ENCODE measurements at places on chromosomes 7 and 10. TPM values are rescaled to one million over a fixed set of nuclear protein-coding genes. Genes with fewer than 3 reads are reported as not detected.

DNA sequence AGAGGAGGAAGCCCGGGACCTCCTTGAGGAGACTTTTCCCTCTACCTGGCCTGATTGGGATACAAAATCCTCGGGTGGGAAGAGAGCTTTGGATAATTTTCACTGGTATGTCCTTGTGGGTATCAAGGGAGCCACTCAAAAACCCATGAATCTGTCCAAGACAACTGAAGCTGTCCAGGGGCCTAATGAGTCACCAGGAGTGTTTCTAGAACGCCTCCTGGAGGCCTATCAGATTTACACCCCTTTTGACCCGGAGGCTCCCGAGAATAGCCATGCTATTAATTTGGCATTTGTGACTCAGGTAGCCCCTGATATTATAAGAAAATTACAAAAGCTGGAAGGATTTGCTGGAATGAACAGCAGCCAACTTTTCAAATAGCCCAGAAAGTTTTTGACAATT, 38.6 kb downstream of the ZNF25 start:
- no peak for DNase-seq

DNA sequence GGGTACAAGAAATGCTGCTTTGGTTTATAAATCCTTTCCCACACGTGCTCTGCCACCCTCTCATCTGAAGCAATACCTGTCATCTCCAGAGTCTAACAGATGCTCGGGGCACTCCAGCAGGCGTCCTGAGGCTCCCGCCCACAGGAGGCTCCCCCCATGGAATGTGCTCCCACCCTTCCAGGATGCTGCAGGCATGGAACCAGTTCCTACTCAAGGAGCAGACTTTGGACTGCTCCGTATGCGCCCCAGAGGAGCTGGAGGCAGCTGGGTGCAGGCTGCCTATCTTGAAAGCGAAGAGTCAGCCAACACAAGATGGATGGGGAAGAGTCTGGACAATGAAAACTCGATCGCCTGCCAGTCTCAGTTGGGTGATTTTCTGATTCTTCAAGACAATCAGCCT, 75.4 kb downstream of the VOPP1 start:
- DNase-seq, result no peak

GRCh38 chr10:78766603-78767002, 302.2 kb upstream of the ZMIZ1 start:
- no peak for DNase-seq

DNA sequence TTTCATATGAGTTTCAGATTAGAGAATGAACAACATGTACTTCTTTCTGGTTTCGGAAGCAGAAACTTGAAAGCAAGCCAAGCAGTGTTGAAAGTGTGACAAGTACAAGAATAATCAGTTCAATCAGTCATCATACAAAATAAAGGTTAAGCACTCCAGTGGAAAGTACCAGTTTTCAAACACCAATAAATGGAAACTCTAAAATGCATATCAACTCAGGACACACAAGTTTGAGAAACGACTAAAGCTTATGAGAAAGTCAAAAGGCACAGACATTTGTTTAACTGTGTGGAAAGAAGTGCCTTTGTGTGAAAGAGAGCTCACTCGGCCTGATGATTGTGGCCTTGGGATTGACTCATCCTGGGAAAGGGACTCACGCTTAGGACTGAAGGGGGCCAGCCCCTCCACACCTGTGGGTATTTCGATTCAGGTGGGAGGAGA, 60.6 kb upstream of the AKR1C1 start:
- DNase-seq, result peak; percentile 71

- DNase-seq, result no peak
Observed at GRCh38 chr7:135692055-135692454, 29.7 kb downstream of the STMP1 start.

The MYH16 gene
- 3.7 TPM for polyA plus RNA-seq

GRCh38 chr10:35172574-35172973, 45.9 kb downstream of the CREM start:
- DNase-seq, result no peak

GRCh38 chr10:70992436-70992835, 104.1 kb upstream of the PCBD1 start:
- no peak for DNase-seq

DNA sequence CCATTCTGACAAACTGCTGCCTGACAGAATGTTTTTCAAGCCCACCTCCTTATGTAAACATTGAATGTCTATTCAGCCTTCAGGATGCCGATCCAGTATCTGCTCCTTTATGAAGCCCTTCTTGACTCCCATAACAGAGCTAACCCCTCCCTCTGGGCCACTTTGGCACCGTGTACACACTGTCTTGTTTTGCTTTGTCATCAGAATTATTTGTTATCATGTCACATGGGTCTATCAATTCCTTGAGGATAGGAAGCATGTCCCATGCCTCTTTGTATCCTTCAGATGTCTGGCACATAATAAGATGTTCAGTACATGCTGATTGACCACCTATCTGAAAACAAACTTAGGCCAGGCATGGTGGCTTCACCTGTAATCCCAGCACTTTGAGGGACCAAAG, 92.3 kb downstream of the PRLHR start:
- no peak for DNase-seq

DNA sequence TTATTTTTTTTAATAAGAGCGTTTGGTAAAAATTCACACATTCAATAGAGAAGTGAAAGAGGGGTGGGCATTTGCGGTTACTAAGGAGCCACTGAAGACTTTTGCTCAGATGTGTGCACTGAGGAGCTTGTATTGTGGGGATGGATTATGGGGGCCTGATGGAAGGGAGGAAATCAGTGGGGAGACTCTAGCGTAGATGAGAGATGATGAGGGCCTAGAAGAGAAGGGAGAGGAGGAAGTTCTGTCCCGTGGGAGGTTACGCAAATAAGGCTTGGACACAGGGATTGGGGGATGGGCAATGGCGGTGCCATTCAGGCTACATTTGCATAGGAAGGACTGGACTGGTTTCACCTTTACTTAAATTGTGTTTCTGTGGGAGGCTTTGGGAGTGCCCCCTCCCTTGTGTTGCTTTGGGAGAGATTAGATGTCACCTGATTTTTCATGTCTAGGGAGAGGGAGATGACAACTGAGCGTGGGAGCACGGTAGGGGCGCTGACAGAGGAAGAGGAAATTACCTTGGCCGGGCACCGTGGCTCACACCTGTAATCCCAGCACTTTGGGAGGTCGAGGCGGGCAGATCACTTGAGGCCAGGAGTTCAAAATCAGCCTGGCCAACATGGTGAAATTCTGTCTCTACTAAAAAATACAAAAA, 2.2 kb upstream of the HIP1 start:
- DNase-seq, result no peak

The IDE gene
- 13.1 TPM for polyA plus RNA-seq

DNA sequence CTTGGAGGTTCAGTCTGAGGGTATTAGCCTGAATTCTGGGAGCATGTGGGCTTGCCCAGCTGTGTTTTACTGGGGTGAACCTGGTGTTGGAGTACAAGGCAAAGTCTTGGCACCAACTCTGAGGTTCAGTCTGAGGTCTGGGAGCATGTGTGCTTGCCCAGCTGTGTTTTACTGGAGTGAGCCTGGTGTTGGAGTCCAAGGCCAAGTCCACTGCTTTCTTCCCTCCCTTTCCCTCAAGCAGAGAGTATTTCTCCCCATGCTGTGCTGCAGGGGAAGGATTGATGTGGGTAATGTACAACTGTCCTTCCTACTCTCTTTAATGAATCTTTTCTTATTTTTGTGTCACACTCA, 236.1 kb downstream of the NXPH1 start:
- DNase-seq, result no peak

The ABHD11 gene
- 30.4 TPM for polyA plus RNA-seq

- no peak for DNase-seq
Observed at GRCh38 chr10:80579849-80580637, 42.3 kb downstream of the SH2D4B start.

The KLLN gene
- 0.50 TPM for polyA plus RNA-seq

The RASA4B gene
- 0.51 TPM for polyA plus RNA-seq

- no peak for DNase-seq
Observed at GRCh38 chr10:132117636-132118190, 52.0 kb downstream of the JAKMIP3 start.

The MOGAT3 gene
- polyA plus RNA-seq, result not detected

- no peak for DNase-seq
Observed at GRCh38 chr7:127900732-127901685, 130.2 kb downstream of the LRRC4 start.

DNA sequence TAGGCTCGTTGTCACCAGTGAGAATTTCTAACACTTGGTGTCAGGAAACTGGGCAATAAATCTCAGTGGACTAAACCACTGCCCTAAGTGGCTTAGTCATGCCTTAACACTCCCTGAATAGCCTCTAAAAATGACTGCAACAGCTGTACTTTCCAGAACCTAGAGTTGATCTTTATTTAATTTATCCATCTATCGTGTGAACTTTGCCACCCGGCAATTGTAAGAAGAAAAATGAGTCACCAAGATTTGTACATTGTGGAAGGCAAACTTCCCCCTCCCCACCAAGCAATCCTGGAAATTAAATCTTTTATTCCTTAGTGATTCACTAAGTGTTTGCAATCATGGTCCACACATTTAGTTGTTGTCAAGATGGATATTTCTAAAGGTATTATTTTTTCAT, 47.1 kb downstream of the NXPH1 start:
- DNase-seq, result no peak

The PALD1 gene
- 0.01 TPM for polyA plus RNA-seq

The MYL10 gene
- polyA plus RNA-seq, result not detected

The COL1A2 gene
- polyA plus RNA-seq, result 0.60 TPM

DNA sequence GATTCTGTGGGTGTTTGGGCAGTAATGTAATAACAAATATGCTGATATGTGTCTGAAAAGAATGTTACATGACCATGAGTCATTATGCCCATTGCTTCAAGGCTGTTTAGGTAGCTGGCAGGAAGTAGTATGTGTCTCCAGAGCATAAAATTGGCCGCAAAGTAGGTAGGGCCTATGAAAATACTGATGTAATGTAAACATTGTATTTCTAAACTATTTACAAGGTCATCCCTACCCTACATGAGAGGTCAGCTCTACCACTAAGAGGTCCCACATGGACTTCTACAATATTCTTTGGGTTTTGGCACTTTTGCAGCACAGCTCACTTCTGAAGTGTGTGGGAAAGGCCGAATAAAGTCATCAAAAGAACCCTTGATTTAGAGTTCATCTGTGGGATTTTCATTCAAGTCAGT, 301.9 kb downstream of the AHR start:
- peak; percentile 93 for DNase-seq

The MKI67 gene
- polyA plus RNA-seq, result 20.8 TPM

The ACTL6B gene
- not detected for polyA plus RNA-seq

DNA sequence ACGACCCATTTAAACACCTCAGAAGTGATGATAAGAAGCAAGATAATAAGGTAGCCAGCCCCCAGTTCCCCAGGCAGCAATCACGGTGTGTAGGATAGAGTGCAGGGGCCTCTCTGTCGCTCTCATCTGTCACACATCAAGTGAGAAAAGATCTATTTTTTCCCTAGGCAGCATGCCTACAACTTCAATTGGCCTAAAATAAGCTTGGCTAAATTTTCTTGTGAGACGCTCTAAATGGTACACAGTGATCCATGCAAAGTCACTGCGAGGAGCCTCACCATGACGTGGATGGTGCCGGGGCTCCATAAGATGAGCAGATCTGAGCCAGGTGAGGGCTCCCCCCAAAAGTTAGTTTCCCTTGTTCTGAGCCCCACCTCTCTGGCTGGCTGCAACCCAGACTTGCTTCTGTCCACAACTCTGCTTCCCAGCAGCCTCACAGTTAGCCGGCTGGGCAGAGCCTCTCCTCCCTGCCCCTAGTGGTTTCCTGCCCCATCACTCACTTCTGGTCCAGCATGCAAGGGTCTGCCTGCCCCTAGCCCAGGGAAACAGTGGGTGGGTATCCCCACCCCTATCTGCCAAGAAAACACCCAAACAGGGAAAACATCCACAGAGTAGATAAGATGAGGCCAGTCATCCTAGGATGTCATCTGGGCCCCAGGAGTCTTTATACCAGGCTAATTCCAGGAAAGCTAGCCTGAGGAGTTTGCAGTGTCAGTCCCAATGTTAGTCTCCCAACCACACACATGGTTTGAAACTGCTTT, 342.1 kb downstream of the GRID1 start:
- DNase-seq, result no peak

The LAMB1 gene
- polyA plus RNA-seq, result 76.2 TPM

DNA sequence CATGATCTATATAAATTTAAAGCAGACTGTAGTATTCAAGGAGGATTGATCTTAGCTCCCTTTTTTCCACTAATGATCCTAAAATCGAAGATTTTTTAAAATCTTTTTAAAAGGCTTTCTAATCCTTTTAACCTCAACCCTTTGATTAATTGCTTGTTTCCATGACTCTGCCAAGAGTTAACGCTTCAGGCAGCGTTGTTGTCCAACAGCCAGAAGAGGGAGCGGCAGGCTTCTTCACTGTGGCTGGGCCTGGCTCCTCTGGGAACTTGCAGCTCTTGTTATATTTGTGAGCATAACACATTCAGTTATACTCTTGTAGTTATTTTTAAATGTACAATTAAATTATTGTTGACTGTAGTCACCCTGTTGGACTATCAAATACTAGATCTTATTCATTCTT, 26.3 kb downstream of the CRCP start:
- DNase-seq, result peak; percentile 56

DNA sequence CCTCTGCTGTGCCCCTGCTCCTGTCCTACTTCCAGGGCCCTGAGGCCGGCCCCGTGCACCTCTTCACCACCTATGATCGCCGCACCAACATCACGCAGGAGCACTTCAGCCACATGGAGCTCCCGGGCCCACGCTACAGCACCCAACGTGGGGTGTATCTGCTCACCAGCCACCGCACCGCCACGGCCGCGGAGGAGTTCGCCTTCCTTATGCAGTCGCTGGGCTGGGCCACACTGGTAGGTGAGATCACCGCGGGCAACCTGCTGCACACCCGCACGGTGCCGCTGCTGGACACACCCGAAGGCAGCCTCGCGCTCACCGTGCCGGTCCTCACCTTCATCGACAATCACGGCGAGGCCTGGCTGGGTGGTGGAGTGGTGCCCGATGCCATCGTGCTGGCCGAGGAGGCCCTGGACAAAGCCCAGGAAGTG, 1.8 kb downstream of the RBP3 start:
- DNase-seq, result no peak

DNA sequence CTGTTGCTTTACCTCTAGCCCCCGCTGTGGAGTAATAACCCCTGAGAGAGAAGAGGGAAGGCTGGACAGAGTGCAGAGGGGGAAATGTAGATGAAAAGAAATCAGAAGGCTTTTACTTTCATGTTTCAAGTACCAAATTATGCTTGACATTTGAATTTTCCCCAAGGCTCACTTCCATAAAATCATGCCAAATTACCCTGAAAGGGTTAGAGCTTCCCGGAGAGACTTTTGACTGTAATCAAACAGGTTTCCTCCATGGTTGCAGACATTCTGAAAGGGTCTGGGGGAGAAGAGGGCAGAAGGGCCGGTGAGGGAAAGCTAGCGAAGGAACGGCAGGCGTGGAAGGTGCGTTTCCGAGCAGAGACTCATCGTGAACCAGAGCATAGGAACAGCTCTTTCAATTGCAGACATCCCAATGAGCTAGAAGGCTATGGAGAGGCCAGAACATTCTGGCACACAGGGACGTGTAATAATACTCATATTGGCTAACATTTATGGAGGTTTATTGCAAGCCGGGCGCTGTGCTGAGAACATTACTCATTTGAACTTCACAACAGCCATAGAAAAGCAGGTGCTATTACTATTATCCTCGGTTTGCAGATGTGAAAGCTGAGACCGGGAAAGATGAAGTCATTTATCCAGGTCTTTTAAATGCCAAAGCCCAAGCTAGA, 620.8 kb upstream of the AUTS2 start:
- DNase-seq, result no peak

- DNase-seq, result no peak
Observed at GRCh38 chr7:130505753-130506152, 13.9 kb downstream of the MEST start.

All from mammary epithelial cell (primary cell).